ENCODE measurements at places on chromosomes 13 and 19.

DNA sequence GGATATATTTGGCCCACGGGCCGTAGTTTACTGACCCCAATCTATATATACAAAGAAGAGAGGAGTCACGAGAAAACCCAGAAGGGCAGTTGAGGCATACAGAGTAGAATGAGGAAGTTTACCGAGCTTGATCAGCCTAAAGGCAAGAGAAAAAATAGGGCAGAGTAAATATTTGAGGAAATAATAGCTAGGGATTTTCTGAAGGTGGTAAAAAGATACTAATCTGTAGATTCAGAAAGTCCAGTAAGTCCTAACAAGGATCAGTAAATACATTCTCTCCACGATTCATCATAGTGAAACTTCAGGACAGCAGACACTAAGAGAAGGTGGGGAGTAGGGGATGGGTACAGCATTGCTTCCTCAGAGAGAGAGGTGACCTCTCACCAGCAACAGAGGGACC is 248.1 kb downstream of the ATP8A2 start:
- DNase-seq = no peak

GRCh38 chr19:49845414-49845813 is 5.5 kb upstream of the PTOV1 start:
- DNase-seq = no peak

GRCh38 chr13:61685682-61686012 is 270.0 kb upstream of the PCDH20 start:
- no peak for DNase-seq

GRCh38 chr13:45222516-45222915 is 21.7 kb upstream of the KCTD4 start:
- DNase-seq = no peak

GRCh38 chr19:13037161-13037560 is 41.9 kb downstream of the NFIX start:
- peak; percentile 91 for DNase-seq
